ENCODE measurements at places on chromosomes 13 and 19. TPM values are rescaled to one million over a fixed set of nuclear protein-coding genes. Genes with fewer than 3 reads are reported as not detected.

DNA sequence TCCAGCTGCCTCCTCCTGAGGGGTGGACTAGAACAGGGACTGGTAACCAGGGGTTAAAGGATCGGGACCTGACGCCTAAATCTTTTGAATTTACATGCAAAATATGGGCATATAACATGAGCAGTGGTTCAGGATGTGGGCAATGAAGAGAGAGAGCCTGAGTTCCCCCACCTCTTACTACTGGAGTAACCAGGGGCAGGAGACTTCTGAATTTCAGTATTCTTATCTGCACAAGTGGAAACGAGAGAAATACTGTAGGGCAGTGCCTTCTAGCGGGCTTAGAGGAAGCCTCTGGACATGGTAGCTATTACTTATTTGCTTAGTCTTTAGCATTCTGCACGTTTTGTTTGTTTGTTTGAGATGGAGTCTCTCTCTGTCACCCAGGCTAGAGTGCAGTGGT, 26.3 kb downstream of the BCAT2 start:
- no peak overlapping the region for H3K4me3 ChIP-seq
- no peaks in the 10 kb centered on the region for H3K27me3 ChIP-seq
- H3K4me1 ChIP-seq, result peaks cover 5% of the 10 kb centered on the region
- H3K36me3 ChIP-seq, result no peaks in the 10 kb centered on the region
- DNase-seq, result no peak

- peaks cover 24% of the 10 kb centered on the region for H3K4me1 ChIP-seq
- H3K27ac ChIP-seq, result peak overlapping the region; percentile 96
- DNase-seq, result no peak
Measured at GRCh38 chr13:80341756-80342370, 937 bp upstream of the SPRY2 start.

DNA sequence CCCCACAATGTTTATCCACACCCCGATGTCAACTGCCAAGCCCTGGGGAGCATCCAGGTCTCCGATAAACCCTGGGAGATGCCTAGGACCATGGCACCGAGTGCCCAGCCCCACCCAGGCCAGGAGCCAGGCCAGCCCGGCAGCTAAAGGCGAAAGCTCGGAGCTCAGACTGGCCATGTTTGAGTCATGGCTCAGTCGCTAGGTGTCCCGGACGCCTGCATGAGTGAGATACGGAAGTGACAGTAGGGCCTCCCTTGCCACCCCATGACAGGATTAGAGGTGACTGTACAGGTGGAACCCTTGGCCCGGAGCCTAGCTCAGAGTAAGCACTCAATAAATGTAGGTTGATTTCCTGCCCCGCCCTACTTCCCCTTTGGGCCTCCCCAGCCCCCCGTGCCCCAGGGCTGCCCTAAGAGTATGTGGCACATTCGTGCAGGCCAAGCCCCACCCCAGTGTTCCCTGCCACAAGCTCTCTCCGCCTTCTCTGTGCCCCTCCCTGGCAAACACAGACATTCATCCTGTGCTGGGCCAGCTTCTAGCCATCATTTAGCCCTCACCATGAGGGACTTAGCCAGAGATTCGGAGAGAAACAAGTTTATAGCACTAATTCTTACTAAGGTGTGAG, 5.8 kb upstream of the TPM4 start:
- no peak overlapping the region for H3K4me3 ChIP-seq
- H3K36me3 ChIP-seq, result no peaks in the 10 kb centered on the region
- H3K27ac ChIP-seq, result no peak overlapping the region
- DNase-seq, result no peak

DNA sequence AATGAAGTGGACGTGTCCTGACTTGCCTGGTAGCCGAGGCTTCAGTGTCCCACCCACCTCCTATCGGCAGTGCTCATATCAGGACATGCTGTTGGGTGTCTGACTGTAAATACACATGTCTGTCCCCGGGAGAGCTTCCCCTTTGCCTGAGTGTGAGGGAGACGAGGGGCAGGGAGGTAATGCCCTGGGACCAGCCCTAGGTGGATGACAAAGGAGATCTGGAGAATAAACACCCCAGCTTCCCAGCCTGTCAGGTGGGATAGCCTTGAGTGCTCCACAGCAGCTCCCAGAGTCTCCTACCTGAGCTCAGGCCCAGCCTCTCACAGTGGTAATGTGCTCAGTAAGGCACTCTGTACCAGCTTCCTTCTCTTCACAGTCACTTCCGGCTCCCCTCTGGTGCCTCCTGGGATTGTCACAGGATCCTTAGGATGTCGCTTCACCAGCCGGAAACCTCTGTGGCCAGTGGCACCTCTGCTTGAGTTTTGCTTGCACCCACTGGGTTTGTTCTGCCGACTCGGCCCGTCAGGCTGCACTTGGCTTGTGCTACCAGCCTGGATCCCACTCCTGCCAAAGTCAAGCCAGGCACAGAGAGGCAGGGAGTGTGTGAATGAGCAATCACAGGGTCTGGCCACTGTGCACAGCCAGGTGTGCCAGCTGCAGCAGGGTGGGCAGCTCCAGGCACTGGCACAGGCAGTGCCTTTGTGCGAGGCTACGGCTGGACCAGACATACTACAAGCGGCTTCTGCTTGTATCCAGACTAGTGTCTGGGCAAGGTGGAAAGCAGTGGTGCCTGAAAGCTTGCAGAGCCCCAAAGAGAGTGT, 54.4 kb upstream of the RGCC start:
- H3K27me3 ChIP-seq, result peaks cover 22% of the 10 kb centered on the region
- no peaks in the 10 kb centered on the region for H3K4me1 ChIP-seq
- H3K36me3 ChIP-seq, result no peaks in the 10 kb centered on the region
- DNase-seq, result peak; percentile 60
- H3K27ac ChIP-seq, result no peak overlapping the region

DNA sequence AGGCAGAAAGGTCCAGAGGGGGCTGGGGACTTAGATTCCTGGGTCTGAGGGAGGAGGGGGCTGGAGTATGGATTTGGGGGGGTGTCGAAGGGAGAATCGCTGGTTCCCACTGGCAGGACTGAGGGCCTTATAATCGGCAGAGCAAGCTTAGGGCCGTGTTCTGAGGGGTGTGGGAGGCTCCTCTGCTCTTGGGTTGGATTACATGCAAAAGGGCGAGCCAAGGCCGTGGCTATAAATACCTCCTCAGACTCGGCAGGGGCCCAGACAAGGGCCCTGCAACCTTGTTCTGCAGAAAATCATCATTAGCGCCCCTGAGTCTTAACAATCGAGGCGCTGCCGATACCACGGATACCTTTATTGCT, 707 bp upstream of the MAMSTR start:
- no peak for DNase-seq
- H3K4me1 ChIP-seq, result peaks cover 42% of the 10 kb centered on the region
- peak overlapping the region; percentile 96 for H3K4me3 ChIP-seq
- H3K36me3 ChIP-seq, result no peaks in the 10 kb centered on the region
- H3K27ac ChIP-seq, result peak overlapping the region; percentile 99

CCDC169 gene
- 0.60 TPM for total RNA-seq

KLK7 gene
- not detected for total RNA-seq

SIN3B gene
- total RNA-seq, result 80.0 TPM
